ENCODE measurements at places on chromosomes 2 and 18. TPM values are rescaled to one million over a fixed set of nuclear protein-coding genes. Genes with fewer than 3 reads are reported as not detected.

CYS1 gene
- total RNA-seq = 0.99 TPM

ALK gene
- total RNA-seq = not detected

AUP1 gene
- total RNA-seq = 263 TPM

CCDC93 gene
- total RNA-seq = 15.8 TPM

ANKRD62 gene
- not detected for total RNA-seq

CCDC74B gene
- total RNA-seq = 7.4 TPM

CDKL4 gene
- not detected for total RNA-seq

GALNT14 gene
- total RNA-seq = 52.7 TPM

ADGRF3 gene
- 0.09 TPM for total RNA-seq

CYP26B1 gene
- 16.8 TPM for total RNA-seq

CD302 gene
- 2.3 TPM for total RNA-seq

SH3BP4 gene
- total RNA-seq = 28.9 TPM

MGAT4A gene
- total RNA-seq = 1.2 TPM

SPEG gene
- total RNA-seq = 6.9 TPM

CRYGB gene
- total RNA-seq = not detected

POTEI gene
- 0.01 TPM for total RNA-seq

ADRA2B gene
- total RNA-seq = 0.05 TPM

TMEM169 gene
- total RNA-seq = 0.37 TPM

CCL20 gene
- 4.4 TPM for total RNA-seq

RAX gene
- total RNA-seq = not detected

DUSP19 gene
- total RNA-seq = 0.57 TPM

CXCR1 gene
- total RNA-seq = not detected

GREB1L gene
- total RNA-seq = 2.3 TPM

CREG2 gene
- 9.7 TPM for total RNA-seq

C2orf78 gene
- total RNA-seq = not detected

KIF1A gene
- total RNA-seq = 0.73 TPM

VSNL1 gene
- not detected for total RNA-seq

DRC1 gene
- 0.22 TPM for total RNA-seq

LHCGR gene
- not detected for total RNA-seq

GNLY gene
- total RNA-seq = not detected

MAPRE3 gene
- 14.5 TPM for total RNA-seq

CYTIP gene
- total RNA-seq = not detected

TSPYL6 gene
- total RNA-seq = not detected

CHST9 gene
- total RNA-seq = not detected

CEP76 gene
- total RNA-seq = 6.8 TPM

CTAGE1 gene
- not detected for total RNA-seq

TXNDC2 gene
- 0.21 TPM for total RNA-seq

ANKRD30BL gene
- not detected for total RNA-seq

SCYGR4 gene
- total RNA-seq = not detected

ST8SIA3 gene
- not detected for total RNA-seq

KYNU gene
- total RNA-seq = 380 TPM

RAB31 gene
- 39.1 TPM for total RNA-seq

All from A549 treated with CpdA at 1 μM for 4 hours (cell line).